ENCODE measurements at places on chromosomes 1 and 21.

DNA sequence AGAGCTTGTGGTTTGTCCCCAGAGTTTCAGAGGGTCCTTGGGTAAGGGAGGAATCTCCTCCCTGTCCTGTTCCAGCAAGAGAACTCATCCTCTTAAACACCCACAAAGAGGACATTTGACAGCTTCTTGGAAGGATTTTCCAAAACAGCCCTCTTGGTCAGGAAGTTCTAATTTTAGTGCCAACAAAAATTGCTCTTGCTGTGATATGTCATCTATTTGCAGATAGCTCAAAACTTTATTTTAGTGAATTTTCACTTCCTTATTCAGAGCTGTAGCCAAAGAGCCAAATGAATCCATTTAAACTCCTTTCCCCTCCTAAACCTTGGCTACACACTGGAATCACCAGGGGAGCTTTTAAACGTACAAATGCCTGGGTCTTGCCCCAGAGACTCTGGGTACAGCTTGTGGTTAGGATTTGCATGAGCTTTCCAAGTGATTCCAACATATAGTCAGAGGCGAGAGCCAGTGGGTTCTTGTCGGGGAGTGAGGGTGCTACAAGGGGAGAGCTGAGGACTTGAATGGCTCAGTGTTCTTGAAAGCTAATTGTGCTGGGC lies 11.8 kb upstream of the RASSF5 start:
- DNase-seq, result peak; percentile 31

DNA sequence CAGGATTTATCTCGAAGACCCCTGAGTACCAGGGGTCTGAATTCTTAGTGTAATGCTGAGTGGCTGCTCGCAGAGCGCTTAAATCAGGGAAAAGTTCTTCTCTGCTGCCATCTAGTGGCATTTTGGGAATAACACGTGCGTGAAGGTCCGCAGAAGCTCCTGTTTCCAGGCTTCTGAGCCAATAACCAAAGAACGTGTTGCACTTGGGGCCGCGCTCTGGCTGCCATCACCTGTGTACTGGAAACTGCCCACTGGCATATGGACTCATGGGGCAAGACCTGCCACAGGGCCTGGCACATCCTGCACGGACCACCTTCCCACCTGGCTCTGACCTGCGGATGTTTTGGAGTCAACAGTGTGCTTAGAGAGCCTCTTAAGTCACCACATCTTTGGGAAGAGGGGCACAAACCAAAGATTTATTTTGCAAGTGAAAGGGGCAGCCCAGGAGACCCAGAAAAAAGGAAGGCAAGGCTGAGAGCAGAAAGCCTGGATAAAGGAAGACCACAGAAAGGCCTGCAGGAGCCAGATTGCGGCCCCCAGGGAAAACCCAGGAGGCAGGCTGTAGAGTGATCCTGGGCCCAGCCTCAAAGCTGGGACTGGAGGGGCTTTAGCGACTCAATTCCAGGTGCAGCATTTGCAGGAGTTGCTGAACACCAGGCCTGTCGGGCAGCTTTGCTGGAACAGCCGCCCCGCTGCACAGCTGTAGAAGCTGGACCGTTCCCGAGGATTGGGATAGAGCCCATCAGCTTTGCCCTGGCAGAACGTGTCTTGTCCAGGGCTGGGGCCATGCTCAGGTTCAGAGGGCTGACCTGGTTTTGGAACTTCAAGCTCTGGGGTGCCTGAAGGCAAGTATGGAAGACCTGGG lies 13.0 kb downstream of the CHIT1 start:
- no peak for DNase-seq

- DNase-seq, result no peak
Measured at GRCh38 chr1:177011508-177011907, 153.0 kb downstream of the ASTN1 start.

- DNase-seq, result no peak
Measured at GRCh38 chr1:108209456-108210108, 9.4 kb upstream of the SLC25A24 start.

GRCh38 chr1:3624200-3625136 lies at the start of gene TPRG1L:
Gene TPRG1L (plus strand): TSS chr1:3625015. CDS start chr1:3625073, 58 bp downstream.
- DNase-seq, result peak; percentile 99

DNA sequence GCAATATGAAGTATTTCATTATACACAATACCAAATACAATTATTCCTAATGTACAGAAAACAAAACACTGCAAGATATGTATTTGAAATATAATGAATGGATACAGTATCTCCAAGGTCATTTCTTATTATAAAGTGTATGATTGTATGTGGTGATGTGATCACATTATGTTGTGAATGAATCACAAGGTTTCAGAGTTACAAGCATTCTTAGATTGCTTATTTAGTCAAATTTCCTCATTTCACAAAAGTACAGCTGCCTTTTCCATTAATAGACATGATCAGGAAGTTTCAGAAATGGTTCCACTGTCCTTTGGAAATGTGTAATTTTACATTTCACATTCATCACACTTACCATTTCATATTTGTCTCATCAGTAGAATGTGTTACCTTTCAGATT lies 28.3 kb upstream of the NEK7 start:
- DNase-seq, result no peak

DNA sequence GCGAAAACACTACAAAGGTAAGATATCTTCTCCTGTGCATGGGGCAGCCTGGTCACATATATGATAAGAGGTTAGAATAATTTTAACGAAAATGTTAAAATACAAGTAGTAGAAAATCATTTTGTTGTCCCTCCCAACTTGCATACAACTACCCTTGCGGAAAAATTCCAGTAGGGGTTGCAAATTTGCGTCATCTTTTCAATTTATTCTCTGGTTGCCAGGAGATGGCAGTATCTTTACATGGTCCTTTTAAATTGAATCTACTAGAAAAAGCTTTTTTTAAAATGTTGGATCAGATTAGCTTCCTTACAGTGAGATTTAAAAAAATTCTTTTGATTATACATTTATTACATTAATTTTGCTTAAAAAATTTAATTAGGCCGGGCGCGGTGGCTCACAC lies 10.9 kb downstream of the S100PBP start:
- DNase-seq, result peak; percentile 73

DNA sequence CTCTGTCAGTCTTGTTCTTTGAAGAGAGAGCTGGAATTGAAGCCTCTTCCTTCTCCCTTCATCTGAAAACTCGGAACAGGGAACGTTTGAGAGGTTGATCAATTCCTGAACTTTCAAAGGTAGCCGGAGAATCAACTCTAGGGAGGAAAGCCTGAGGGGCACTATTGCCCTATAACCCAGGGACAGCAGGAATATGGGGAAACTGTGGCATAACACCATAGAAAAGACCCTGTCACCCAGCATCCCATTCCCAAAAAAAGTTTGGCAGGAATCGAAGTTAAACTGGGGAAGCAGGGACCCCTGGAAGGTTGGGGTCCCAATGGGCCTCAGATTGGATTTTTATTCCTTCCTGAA lies 5.1 kb upstream of the NHLH1 start:
- DNase-seq, result no peak

- DNase-seq, result no peak
Measured at GRCh38 chr1:239805042-239805441, 286.6 kb upstream of the FMN2 start.

GRCh38 chr1:72827278-72827677 lies 544.9 kb upstream of the NEGR1 start:
- DNase-seq, result no peak
